Stimulated activated naive CD4-positive, alpha-beta T cell (primary cell): ENCODE measurements at places on chromosomes 7 and 10.

DNA sequence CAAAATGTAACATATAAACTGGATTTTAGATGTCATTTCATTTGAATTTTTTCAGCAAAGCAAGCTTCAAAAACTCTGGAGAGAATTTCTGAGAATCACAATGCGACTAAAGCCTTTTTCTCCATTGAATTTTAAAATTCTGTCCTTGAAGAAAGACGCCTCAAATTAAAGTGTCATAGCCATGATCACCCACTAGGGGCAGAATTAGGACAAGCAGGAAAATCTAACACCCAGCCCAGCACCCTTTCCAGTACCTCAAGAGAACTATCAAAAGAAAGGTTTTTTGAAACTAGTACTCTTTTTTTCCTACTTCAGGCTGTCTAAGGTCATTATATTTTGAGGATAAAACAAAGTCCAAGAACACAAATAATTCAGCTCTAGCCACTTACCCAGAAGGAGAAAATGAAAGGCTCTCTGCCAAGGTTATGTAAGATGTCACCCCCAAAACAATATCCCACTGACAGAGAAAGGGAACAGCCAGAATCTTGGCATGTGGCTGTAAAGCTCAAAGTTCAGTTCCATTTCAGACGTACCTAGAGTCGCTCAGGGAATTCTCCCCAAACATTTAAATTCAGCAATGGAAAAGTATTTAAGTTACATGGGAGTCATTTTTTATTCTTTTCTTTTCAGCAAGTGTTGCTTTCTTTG, 299.4 kb downstream of the SNX13 start:
- no peak for DNase-seq

DNA sequence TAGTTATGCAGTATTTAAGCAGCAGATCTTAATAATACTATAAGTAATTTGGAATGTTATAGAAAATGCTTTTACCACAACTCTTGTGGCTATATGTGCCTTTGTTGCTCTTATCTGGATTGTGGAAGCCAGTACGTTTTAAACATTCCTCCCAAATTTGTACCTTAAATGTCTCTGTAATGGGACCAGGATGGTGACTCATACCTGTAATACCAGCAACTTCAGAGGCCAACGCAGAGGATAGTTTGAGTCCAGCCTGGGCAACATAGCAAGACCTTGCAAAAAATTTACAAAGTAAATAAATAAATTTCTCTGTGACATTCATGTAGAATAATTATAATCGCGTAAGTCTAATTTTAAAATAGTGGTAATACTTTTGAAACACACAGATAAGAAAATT, 283.1 kb downstream of the POM121L12 start:
- DNase-seq: no peak

GRCh38 chr10:11707624-11708350, 34.4 kb upstream of the ECHDC3 start:
- no peak for DNase-seq

GRCh38 chr7:47186316-47186715, 395.6 kb downstream of the TNS3 start:
- no peak for DNase-seq

DNA sequence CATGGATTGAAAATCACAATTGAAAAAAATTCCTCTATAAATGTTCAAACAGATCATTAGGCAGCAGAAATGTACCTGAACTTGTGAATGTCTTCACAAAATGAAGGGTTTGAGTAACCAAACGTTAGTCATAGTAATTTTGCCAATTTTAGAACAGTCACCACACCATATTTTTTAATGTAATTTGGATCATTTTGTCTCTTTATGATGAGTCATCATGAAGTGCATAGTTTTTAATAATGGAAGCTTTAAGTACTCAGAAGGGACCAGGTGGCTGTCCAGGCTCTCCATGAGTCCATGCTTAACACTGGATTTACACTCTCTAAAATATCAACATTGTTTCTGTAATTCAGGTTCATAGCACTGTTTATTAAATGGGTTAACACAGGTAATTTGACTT, 219.2 kb downstream of the ETV1 start:
- no peak for DNase-seq

DNA sequence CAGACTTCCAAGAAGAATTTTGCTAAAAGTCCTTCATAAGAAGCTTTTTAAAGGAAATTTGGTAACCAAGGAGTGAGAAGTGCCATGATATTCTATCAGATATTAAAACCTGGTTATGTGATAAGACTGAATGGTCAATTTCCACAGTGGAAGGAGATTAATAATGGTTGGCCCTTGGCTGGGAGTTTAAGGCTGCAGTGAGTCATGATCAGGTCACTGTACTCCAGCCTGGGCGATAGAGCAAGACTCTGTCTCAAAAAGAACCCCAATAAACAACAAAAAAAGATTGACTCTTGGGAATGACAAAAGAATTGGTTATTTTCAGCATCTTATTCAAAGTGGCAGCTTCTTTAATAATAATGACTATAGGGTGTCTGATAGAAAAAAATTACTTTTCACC, 37.2 kb downstream of the EXOC4 start:
- DNase-seq: no peak

GRCh38 chr10:17213646-17214349, 12.3 kb upstream of the TRDMT1 start:
- DNase-seq: no peak

DNA sequence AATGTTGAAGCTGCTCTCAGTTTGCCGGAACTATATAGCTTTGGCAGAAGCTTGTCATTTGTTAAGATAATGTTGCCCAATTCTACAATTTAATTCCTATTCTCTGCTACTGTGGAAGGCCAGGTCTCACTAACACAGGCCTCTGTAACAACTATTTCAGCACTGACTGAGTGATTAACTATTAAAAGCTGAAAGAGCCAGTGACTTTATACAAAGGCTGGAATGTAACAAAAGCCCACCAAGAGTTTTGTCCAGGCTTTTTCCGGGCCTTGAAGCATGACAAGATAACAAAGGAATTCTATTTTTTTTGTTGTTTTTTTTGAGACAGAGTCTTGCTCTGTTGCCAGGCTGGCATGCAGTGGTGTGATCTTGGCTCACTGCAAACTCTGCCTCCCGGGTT, 795.6 kb downstream of the PHTF2 start:
- no peak for DNase-seq

DNA sequence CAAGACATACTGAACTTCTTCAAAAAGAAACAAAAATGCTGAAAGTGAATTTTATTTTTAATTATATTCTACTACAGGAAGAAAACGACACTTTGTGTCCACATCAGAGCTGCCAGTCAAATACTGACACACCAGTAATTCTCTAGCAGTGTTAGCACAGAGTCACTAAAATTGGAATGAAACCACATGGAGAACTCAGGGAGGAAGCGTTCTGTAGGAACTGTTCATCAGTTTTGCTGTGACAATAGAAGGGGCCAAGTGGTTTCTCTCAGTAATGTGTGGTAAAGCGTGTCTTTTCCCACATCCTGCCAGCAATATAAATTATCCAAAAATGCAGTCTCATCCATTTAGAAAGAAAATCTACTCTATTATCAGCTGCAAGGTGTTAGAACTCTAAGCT, 683.3 kb downstream of the GRM8 start:
- DNase-seq: no peak

DNA sequence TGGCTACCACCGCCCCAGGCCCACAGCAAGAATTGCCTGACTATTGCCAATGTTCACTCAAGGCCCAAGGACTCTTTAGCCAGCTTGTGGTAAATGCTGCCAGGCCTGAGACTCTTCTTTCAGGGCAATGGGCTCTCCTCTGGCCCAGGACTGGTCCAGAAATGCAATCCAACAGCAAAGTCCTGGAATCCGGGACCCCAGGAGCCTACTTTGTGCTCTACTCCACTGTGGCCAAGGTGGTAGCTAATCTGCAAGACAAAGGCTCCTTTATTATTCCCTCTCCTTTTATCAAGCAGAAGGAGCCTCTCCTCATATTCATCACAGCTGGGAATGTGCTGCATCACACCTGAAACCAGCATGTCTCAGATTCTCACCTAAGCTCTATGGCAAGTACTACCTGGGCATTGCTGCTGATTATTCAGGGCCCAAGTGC, 107.6 kb upstream of the PRSS58 start:
- no peak for DNase-seq

DNA sequence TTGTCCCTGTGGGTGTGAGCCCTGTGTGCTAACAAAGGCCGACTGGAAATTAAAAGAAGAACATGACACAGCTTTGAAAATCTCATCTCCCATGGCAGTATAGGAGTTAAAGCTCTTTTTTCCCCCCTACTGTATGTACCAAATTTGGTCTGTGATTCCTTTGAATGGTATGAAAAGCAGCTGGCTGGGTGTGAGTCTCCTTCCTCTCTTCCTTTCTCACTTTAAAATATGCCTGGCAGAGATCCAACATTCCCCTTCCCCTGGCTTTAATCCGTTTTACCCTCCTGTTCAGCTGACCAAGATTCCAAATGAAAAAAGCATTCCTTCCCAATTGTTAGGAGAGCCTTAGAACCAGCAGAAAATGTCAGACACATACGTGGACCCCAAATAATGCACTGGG, 225.0 kb upstream of the CELF2 start:
- no peak for DNase-seq

- DNase-seq: no peak
Measured at GRCh38 chr10:72802763-72803505, 90.6 kb upstream of the OIT3 start.

- DNase-seq: no peak
Measured at GRCh38 chr10:103921750-103922195, 3.8 kb upstream of the STN1 start.

DNA sequence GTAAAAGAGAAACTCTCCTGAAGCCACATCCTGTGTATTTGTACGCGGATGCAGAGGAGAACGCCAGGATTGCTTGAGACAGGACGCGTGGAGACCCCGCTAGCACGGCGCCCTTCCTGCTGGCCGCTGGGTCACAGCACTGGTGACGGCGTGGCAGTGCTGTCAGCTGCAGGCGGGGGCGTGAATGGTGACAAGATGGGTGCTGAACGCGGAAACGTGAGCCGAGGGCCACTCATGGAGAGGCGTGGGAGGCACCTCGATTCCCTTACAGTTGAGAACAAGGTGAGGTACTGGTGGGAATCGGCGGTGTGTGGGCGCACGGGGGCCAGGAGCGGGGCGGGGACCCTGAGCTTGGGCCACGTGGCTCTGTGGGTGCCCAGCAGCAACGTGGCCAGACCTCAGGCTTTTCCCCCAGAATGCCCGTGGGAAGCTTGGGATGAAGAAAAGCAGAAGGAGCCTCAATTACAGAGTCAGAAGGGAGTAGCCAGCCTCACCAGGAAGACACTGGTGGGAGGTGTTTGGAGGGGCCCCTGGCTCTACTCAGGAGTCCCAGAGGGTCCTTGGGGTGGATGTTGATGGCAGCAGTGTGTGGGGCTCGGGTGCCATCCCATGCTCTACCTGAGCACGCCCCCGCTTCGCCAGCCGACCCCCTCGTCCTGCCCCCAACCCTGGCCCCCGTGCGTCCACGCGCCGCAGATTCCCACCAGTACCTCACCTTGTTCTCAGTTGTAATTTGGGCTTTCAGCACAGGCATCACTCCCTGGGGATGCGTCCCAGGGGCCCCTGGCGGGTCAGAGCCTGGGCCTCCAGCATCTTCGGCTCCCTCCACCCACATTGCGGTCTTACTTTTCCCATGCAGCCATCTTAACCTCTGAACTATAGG, 208.4 kb upstream of the TCERG1L start:
- DNase-seq: no peak

GRCh38 chr7:134856091-134856490, 76.7 kb downstream of the CALD1 start:
- no peak for DNase-seq

DNA sequence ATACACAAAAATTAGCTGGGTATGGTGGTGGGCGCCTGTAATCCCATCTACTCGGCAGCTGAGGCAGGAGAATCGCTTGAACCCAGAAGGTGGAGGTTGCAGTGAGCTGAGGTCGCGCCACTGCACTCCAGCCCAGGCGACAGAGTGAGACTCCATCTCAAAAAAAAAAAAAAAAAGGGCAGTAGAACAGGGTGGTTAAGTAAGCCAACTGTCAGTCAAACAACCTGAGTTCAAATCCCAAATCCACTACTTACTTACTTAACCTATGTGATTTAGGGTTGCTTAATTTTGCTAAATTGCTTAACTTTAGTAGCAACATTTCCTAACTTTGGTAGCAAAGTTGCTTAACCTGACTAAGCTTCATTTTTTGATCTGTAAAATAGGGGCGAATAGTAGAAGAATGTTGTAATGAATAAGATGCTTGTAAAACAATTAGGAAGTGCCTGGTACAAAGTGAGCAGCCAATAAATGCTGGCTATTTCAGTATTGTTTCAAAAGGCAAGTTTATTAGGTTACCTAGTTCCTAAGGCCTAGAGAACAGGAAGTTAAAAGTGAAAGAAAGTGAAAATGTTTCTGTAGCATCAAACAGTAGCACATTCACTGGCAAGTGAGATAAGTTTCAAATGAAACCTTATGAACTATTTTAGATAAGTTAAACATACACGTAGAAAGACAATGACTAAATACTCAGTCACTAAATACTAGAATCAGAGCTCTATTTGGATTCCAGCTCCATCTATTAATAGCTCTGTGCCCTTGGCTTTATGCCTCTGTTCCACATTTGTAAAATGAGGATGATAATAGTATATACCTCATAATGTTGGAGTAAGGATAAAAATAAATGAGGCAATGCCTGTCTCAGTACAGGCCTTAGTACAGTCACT, 64.3 kb downstream of the HOXA1 start:
- no peak for DNase-seq

DNA sequence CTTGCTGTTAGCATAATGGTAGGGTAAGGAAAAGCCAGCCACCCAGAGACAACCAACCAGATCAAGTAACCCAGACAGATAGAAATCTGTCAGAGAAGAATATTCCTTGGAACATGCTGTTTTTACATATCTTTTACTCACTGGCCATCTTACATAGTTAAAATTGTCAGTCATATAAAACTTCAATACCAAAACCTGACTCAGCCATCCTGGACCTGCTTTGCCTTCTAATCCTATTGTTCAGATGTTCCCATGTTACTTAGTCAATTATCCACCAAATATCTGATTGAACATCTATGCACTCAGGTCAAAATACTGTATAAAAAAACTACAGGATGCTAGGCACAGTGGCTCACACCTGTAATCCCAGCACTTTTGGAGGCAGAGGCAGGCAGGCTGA, 466.5 kb upstream of the NRP1 start:
- DNase-seq: no peak

DNA sequence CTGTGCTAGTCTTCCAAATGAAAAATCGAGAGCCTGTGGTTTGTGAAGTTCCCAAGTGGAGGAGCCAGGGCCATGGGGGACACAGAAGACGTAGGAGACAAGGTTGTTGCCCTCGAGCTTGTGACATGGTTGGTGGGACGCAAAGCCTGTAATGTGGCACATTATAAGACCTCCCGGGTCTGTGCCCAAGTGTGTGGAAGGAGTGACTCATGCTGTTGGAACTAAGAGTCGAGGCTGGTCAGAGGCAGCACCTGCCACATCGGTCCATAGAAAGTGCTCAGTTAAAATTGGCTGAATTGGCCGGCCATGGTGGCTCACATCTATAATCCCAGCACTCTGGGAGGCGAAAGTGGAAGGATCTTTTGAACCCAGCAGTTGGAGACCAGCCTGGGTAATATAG, 27.0 kb upstream of the PODXL start:
- DNase-seq: no peak
